Brain pericyte (primary cell): ENCODE measurements at places on chromosomes 7 and 10.

- DNase-seq = no peak
These were observed 72.5 kb upstream of the IGFBP3 start for GRCh38 chr7:45993621-45994020.

DNA sequence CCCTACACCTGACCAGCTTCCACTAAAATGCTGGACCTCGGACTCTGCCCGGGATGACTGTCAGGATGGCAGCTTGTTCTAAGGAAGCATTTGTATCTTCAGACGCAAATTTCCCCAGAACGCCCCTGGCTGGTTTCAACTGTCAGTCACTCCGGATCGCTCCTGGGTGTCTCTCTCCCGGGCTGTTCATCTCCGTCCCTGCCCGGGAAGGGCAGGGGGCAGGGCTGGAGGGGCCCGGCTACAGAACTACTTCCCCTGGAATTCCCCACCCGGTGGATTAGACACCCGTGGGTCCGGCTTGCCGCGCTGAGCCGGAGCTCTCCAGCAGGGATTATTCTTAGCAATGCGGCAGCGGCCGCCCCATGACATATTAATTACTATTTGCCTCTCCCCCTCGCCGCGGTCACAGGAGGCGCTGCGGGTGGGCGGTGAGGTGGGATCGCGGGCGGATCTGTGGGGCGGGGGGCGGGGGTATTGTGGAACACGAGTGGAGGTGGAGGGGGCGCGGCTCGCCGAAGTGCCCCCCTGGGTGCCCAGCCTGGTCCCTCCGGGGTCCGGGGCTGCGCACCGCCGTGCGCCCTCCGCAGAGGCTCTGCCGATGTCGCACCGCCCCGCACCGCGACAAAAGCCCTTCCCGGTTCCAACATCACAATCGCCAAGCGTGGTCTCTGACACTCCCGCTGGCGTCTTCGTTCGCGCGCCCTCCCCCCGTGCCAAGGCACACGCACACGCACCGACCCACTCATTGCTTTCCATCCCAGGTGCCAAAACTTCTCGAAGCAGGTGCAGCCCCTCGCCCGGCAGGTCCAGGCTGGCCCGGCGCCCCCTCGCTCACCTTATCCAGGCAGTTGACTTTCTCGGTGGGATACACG is 276.1 kb upstream of the NEBL start:
- no peak for DNase-seq

GRCh38 chr10:30493609-30494530 is 59.9 kb downstream of the MAP3K8 start:
- no peak for DNase-seq

- DNase-seq = no peak
These were observed 180.8 kb upstream of the TNS3 start for GRCh38 chr7:47762746-47763062.

DNA sequence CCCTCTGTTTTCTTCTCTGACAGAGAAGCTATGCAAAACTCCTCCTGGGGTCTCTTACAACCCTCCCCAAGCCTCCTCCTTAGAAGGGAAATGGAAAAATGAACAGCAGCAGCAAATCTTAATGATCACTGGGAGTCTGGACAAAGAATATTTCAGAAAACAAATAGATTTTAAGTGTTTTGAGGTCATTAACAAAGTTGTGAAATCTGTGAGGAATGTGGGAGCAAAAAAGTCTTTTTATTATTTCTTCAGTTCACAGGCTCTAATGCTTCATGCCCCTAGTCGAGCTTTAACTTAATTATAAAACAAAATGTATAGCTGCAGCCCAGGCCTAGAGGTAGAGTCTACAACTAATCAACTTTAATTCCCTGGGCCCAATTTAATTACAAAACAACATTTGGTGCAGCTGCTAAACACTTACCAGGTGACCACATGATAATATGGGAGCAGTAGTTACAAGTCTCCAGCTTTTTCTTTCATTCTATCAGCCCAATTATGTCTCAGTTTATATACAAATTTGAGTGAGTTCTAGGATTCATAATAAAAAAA is 293.2 kb downstream of the THSD7A start:
- DNase-seq = no peak

DNA sequence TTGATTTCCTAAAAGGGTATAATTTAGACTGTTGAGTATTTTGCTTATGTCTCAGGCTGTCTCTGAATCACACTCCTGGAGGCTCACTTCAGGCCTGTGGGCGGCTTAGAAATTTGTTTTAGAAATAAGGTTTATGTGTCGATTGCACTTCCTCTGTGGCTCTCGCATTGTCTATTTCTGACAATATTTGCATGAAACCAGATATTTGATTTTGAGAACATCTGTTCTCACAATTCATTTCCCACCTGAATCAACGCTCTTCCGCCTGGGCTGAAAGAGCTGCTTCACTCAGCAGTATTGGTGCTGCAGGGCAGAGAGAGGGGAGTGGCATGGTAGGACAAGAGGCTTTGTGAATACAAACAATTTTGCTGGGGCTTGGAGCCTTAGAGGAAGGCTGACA is 262.0 kb downstream of the ADRA2A start:
- no peak for DNase-seq

DNA sequence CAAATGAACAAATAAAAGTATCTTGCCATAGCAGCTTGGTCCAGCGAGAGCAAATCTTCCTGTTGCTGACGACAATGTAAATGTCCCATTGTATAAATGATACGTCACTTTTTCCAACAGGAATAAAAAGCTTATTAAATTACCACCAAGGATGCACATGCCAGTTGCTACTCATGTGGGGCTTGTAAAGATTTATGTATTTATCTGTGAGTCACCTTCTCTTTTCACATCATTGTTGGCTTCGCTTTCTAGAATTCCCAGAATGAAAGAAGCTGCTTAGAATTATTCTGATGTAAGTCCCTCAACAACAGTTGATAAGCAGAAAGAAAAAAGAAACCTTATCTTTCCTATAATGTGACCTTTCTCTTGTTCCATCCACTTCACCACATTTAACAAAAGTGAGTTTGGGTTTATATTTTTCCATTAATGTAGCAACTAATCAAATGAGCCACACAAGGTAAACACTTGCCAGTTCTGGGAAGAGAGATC is 22.4 kb downstream of the DNAJC12 start:
- DNase-seq = no peak

DNA sequence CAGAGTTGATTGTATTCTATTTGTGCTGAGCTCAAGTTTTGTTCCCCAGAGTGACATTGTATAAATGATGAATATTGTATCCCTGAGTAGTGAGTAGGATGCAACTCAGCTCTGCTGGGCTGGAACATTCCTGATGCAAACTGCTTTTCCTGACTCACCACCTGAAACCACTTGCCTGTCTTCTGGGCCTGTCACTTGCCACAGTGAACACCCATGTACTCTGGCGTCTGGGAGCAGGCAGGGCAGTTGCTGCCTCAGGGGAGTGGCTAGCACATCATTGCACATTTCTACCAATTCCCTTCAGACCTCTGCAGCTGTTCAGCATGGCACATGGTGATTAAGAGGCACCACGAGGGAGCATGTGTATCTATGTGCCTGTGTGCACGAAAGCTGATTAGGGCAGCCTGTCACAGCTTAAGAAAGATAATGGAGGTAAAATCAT is 157.3 kb downstream of the SND1 start:
- DNase-seq = no peak

- DNase-seq = no peak
These were observed 38.0 kb upstream of the TES start for GRCh38 chr7:116172353-116172752.
